ENCODE measurements at places on chromosomes 11 and 22.

- DNase-seq, result no peak
Observed at GRCh38 chr11:35992548-35992947, 48.7 kb downstream of the LDLRAD3 start.

GRCh38 chr11:99638073-99638553 is 617.4 kb downstream of the CNTN5 start:
- no peak for DNase-seq

GRCh38 chr11:9740202-9740883 is 76.5 kb downstream of the SWAP70 start:
- no peak for DNase-seq

DNA sequence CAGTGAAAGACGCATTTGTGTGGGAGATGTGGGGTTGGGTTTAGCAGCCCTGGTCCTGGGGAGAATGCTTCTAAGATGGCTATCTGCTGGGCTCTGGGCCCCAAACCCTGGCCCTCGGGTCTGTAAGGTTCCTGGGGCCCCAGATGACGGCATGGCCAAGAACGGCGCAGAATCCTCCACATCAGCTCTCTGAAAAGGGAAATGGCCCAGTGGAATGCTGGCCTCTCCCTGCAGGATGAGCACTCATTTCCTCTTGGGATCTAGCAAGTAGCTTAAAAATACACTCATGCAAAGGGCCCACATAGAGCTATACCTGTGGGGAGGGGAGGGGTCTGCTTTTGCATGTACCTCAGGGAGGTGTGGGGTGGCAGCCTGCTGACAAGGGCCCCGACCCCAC is 37.5 kb upstream of the LINC01488 start:
- DNase-seq, result no peak

GRCh38 chr11:5203366-5203765 is 2.9 kb upstream of the OR51V1 start:
- DNase-seq, result no peak

DNA sequence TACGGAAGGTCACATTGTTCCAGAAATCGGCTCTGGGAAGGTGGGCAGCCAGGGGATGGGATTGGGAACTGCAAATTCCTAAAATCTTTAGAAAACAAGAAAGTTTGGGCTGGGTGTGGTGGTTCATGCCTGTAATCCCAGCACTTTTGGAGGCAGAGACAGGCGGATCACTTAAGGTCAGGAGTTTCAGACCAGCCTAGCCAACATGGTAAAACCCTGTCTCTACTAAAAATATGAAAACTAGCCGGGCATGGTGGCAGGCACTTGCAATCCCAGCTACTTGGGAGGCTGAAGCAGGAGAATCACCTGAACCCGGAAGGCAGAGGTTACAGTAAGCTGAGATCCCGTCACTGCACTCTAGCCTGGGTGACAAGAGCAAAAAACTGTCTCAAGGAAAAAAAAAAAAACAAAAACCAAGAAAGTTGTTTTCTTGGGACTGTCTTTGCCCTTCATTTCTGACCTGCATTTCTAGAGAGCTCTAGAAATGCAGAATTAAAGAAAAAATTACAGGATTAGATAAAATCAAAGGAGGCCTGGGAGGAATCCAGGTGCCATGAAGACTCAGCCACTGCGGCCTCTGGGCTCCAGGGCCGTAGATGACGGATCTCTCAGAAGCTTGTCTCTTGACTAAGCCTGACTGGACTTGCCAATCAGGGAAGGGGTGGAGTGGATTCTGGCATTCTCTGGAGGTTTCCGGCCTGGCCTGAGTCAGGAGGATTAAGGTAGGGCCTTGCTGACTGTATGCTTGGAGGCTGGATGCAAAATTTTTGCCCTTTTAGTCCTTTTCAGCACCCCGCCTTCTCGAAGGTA is 5.3 kb upstream of the MALAT1 start:
- DNase-seq, result peak; percentile 67

- no peak for DNase-seq
Observed at GRCh38 chr22:18935889-18936529, at the start of gene PRODH. TSS of gene PRODH (minus strand) at chr22:18936293. CDS start at chr22:18936287, 6 bp downstream.

DNA sequence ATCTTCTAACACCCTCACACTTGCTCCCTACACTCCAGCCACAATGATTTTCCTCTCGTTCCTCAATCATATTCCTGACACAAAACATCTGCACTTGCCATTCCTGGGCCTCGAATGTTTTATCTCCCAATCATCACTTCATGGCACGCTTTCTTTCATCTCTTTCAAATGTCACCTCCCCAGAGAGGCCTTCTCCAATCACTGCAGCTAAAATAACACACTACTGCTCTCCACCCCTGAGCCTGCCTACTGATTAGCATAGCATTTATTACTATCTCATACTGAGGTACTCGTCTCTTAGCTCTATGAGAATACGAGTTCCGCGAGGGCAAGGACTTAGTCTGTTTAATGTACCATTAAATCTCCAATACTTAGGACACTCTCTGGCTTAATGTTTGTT is 23.5 kb downstream of the NFRKB start:
- DNase-seq, result no peak

GRCh38 chr11:35200811-35201341 is 61.9 kb downstream of the CD44 start:
- no peak for DNase-seq

- no peak for DNase-seq
Observed at GRCh38 chr11:47560426-47560825, 5.0 kb upstream of the PTPMT1 start.

- no peak for DNase-seq
Observed at GRCh38 chr11:92272651-92273050, 48.0 kb downstream of the FAT3 start.

DNA sequence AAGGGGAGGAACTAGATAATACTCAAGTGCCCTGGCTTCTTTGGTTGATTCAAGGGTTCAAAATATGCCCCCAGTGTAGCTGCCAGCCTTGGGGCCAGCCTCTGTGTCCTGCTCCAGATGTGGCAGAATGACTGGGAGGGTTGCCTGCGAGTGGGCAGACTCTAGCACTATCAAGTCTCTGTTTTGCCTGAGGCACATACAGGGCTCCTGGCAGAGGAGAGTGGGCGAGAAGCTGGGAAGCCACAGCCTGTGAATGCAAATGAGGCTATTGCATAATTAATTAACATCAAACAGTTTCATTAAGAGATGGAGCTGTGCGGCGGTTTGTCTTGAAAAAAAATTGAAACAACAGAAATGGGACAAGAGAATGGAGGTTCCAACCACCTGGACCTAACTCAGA is 50.8 kb downstream of the BUD13 start:
- DNase-seq, result no peak

DNA sequence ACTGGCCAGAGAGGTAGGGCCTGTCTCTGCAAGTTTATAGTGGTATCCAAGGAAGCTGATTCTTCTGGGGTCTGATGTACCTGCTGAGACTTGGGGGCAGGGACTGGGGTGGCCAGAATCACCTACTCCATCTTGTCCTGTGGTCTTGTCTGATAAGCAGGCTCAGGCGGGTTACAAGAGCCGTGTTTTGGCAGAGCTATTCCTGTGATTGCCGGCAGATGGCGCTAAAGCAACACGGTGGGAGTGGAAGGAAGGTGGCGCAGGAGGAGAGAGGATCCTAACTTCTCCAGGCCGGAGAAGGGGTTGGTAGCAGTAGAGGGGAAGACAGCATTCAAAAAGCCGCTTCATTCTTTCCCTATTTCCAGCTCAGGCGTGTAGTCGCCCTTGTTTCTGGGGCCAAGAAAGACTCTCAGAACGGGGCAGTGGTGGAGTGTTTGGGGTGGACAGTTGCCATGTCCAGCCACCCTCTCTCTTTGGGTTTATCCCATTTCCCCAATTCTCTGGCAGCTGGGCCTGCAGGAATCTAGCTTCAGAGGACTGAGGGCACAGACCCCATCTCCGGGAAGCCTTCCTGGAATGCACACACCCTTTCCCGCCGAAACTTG is 15.1 kb downstream of the CHRM1 start:
- DNase-seq, result peak; percentile 83

DNA sequence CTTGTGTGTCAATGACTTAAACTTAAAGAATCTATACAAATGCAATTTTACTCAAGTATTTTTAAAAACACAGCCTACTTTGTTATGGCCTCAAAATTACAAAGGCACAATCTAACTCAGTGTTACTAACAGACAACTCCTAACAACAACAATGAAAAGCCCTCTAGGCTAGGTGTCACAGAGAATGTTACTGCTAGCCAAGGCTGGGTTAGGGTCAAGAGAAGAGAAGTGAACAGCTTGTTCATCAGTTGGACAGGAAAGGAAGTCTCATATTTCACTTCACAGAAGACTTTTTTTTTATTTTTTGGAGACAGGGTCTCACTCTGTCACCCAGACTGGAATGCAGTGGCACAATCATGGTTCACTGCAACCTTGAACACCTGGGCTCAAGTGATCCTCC is 26.0 kb downstream of the CLDN25 start:
- no peak for DNase-seq

- no peak for DNase-seq
Observed at GRCh38 chr11:19730373-19730772, 17.7 kb downstream of the NAV2 start.

GRCh38 chr11:71176812-71177211 is 75.6 kb downstream of the SHANK2 start:
- DNase-seq, result no peak

GRCh38 chr11:120205596-120206161 is 5.2 kb upstream of the OAF start:
- DNase-seq, result no peak

DNA sequence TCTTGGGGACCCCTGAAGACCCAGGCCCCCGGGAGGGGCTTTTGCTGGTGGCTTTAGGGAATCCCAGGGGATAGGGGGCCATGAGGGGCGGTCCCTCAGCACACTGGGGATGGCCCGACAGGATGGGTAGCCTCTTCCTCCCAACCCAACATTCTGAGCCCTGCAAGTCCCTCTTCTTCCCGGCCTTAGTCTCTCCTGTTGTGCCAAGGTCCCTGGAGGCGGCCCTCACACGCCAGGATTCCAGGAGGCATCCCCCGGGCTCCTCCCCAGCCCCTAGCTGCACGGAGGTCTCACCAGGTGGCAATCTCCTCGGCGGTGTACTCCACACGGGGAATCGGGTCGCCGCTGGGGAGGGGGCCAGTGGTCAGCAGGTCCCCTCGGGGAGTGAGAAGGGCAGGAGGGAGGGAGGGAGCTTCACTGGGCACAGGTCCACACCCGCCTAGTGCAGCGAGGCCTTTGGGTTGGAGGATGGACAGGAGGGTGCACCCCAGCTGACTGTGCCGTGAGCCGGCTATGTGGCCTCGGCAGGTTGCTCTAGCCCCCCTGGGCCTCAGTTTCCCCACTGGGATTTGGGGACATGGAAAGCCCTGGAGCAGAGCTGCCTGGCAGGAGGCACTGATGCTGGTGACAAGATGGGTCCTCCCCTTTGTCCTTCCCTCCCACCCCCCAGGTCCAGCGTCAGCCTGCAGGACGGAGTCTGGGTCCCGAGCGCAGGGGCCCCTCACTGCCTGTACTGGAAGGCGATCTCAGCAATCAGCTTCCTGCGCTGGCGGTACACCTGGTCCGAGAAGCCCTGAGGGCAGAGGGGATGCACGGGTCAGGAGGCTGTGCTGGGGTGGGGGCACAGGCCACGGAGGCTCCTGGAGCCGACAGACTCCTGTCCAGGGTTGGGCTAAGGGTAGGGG is 4.2 kb downstream of the TH start:
- no peak for DNase-seq

GRCh38 chr22:50270666-50271394 is 650 bp upstream of the MAPK11 start:
- peak; percentile 23 for DNase-seq

GRCh38 chr11:119520400-119520799 is 97.4 kb upstream of the THY1 start:
- no peak for DNase-seq

- DNase-seq, result no peak
Observed at GRCh38 chr22:26846645-26847044, 189.3 kb downstream of the MIAT start.

DNA sequence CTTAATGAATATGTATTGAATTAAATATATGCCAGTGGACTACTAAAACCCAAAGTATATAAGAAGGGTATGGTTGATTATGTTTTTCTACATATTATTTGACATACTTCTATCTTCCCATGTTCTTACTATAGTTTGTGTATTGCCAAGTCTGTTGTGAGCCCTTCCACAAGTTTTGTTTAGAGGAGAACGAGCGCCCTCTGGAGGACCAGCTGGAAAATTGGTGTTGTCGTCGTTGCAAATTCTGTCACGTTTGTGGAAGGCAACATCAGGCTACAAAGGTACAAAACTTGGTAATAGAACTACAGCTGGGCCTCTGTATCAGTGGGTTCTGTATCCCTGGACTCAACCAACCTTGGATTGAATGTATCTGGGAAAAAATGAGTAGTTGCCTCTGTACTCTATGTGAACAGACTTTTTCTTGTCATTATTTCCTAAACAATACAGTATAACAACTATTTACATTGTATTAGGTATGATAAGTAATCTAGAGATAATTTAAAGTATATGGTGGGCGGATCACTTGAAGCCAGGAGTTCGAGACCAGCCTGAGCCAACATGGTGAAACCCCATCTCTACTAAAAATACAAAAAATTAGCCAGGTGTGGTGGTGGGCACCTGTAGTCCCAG is 38.7 kb upstream of the TTC36 start:
- peak; percentile 65 for DNase-seq
